ENCODE measurements at places on chromosomes 7 and 10.

DNA sequence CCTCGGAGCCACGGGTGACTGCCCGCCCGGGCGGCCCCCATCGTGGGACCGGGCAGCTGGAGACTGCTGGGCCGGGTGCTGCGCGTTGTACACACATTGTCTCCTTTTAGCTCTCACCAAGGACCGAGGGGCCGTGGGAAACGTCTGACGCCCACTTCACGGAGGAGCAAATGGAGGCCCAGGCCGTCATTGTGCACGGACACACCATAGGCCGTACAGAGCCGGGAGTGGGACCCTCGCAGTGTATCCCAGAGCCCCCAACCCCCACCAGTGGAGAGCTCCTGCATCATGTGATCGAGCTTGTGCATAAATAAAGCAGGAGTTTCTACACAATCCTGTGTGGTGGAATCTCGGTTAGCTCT lies 722 bp downstream of the DENND10 start:
- DNase-seq, result no peak

DNA sequence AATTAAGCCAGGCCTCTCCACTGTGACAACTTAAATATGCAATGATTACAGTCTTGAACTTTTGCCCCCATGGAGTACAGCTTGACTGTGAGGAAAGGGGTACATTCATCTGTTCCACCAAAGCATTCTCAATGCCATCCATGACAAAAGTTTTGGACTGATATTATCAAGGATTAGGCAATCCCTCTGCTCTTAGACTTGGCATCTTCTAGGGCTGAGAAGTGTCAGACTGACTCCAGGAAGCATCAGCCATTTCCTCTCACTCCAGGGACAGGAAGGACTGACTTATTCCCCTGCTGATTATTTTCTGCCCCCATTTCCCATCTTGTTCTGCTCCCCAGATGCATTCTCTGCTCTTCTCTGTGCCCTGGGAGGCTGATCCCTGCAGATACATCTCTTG lies 69.7 kb downstream of the ZNF365 start:
- DNase-seq, result no peak

DNA sequence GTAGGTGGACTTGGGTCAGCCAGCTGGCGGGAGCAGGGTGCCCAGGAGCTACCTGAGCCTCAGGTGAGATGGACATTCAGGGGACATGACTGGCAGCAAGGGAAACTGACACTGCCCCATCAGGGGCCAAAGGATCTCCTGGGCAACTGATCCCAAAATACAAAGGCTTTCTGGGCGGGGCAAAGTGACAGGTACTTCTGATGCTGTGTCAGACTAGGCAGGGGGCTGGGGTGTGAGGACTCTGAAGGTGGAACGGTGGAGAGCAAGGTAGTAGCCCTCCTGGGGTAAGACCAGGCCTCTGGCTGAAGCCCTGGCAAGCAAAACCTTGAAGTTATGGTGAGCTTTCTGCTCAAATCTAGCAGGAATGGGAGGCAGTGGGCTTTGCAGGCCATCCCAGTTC lies 4.4 kb downstream of the OPN4 start:
- no peak for DNase-seq

DNA sequence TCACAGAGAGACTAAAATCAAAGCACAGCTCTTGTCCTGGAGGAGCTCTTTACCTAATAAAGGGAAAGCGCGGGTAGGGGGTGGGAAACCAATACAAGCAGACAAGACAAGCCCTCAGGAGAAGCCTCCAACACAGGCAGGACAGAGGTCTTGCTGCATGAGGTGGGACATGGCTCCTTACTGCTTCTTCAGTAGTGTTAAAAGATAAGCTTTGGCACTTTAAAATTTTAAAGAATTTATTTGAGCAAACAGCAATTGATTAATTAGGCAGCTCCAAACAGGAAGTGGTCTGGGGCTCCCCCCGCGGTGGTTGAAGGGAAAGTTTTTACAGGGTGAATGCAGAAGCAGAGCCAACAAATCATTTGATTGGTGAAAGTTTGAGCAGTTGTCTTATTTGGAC lies 50.3 kb upstream of the MACC1 start:
- peak; percentile 13 for DNase-seq

- DNase-seq, result no peak
These were observed 1050.5 kb upstream of the AUTS2 start for GRCh38 chr7:68547799-68548198.

DNA sequence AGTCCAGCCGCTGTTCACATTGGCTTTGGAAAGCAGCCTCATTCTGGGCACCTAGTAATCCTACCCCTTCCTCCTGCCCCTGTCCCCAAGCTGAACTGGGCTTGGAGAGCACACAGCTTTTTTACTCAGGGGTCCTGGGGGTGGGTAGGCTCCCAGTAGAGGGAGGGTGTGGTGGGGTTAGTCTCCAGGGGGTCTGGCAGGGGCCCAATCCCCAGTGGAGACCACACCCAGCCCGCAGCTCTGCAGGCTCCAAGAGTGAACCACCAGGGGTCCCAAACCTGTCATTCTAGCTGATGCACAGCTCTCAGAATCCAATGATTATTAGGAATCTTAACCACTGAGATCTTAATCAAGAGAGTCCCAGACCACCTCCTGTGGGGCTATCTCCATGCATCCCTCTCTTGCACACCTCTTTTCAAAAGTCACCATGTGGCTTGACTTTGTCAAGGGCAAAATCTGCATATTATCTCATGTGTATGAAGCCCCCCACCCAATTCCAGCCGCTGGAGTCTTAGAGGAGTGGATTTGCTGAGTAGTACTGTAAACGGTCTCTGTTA lies 2.7 kb downstream of the HOXA11 start:
- no peak for DNase-seq

GRCh38 chr10:102802920-102803534 lies 34.2 kb downstream of the CYP17A1 start:
- no peak for DNase-seq

- DNase-seq, result no peak
These were observed 3.3 kb downstream of the SRGN start for GRCh38 chr10:69091143-69091651.

DNA sequence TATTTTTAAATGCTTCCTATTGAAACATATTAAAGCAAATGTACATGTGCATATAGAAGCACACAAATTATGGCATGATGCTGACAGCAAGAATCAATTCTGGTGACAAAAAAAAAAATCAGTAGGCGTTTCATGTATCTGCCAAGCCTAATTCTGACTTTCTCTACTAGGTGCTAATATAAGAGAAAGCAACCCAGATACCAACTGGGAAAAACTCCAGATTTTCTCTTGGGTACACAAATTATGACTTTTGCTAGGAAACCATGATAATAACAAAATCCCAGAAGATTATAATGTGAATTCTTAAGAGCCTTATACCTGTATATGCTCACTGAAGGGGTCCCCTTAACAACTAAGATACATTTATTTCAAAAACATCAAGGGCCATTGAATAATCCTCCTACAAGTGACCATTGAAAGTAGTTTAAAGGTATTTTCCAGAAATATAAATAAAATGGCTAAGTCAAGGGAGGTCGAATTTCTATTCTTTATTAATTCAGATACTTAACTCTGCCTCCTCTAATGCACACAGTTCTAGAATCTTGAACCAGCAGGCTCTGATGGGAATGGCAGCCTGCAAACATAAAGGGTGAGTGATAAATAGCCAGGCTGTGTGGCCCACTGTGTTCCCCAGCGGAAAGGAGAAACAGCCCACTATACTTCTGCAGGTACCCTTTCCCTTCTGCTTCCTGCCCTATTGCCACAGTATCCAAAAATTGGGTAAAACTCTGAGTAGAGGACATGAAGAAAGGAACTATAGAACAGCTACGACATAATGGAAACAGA lies 84.5 kb downstream of the DGKB start:
- no peak for DNase-seq

GRCh38 chr10:130934293-130935127 lies 377.0 kb downstream of the TCERG1L start:
- DNase-seq, result no peak

DNA sequence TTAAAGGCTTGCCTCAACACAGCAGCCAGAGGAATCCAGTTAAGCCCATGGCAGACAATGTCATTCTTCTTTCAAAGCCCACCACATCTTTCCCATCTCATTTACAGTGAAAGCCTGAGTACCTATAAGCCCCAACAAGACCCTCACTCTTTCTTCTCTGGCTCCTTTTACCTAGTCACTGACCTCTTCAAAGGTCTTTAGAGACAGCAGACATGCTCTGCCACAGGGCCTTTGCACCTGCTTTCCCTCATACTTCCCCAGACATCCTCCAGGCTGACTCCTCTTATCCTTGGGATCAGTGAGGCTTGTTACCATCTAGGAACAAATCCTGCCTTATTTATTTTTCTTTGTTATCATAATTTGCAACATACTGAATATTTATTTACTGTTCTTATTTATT lies 17.8 kb downstream of the HYAL4 start:
- DNase-seq, result no peak

DNA sequence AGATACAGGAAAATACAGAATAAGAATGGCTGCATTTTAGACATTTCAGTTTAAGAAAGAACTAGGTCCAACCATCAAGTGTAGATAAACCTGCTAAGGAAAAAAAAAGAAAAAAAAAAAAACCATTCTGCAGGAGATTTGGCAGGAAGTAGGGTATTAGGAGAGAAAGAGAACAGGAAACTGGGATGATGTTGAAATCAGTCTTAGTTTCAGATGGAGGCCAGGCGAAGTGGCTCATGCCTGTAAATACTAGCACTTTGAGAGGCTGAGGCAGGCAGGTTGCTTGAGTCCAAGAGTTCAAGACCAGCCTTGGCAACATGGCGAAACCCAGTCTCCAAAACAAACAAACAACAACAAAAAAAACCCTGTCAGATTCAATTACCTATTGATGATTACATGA lies 120.2 kb downstream of the RAB11FIP2 start:
- DNase-seq, result no peak

- no peak for DNase-seq
These were observed 536.6 kb downstream of the HTR7 start for GRCh38 chr10:90321132-90321816.

- no peak for DNase-seq
These were observed 73.3 kb downstream of the MCU start for GRCh38 chr10:72765051-72765745.

GRCh38 chr10:92042541-92042940 lies 119.0 kb downstream of the BTAF1 start:
- no peak for DNase-seq

- DNase-seq, result no peak
These were observed 38.7 kb downstream of the RASGEF1A start for GRCh38 chr10:43227911-43228782.

GRCh38 chr10:70742537-70743429 lies 42.4 kb downstream of the TBATA start:
- DNase-seq, result no peak

- DNase-seq, result no peak
These were observed 63.1 kb downstream of the DLG5 start for GRCh38 chr10:77863446-77863845.

GRCh38 chr10:120392671-120393079 lies 64.4 kb upstream of the PLPP4 start:
- no peak for DNase-seq

- DNase-seq, result no peak
These were observed 123.0 kb upstream of the JCAD start for GRCh38 chr10:30182191-30183054.

GRCh38 chr10:67629461-67629971 lies 66.5 kb downstream of the CTNNA3 start:
- DNase-seq, result no peak

DNA sequence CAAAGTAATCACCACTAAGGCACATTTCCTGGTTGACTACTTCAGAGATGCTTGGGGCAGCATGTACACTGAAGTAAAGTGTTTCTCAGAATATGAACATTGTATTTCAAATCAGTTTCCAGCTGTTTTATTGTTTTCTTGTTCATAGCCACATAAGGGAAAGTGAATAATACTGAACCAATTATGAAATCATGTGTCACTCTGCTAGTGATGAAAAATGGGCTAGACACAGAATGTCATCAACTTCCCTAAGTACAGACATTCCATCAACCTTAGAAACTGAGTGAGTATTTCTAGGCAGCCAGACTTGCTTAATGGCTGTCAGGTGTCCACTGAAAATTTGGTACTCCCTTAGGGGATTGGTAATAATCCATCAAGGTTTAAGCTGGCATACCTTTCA lies 603.5 kb downstream of the ARL4A start:
- no peak for DNase-seq

DNA sequence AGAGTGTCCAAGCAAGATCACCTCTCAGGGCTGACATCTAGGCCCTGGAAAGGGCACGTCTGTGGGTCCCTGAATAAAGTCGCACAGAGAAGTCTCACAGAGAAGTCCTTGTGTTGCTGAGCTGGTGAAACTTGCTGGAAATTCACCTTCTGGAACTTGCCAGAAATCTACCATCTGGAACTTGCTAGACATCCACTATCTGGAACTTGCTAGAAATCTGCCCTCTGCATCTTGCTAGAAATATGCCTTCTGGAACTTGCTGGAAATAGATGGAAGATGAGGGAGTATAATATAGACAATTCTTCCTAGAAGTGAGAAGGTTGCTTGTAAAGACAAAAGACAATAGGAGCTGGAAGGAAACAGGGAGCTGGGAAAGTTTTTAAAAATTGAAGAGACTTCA lies 5.4 kb upstream of the TAX1BP1 start:
- DNase-seq, result no peak

DNA sequence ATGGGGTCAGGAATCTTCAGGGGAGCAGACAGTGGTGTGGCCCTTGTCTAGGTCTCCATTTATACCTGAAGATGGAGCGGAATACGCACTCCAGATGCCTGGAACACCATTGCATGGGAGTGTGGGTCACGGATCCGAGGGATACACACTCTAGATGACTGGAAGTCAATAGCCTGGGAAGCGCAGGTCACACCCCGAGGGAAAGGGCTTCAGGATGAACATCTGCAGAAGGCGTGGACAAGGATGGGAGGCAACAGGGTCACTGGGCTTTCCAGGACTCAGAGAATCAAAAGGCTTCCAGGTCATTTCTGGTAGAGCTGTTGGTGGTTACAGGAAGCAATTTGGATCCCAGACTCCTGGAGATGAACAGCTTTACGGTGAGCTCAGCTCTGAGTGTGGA lies 382.2 kb upstream of the KLF6 start:
- no peak for DNase-seq

DNA sequence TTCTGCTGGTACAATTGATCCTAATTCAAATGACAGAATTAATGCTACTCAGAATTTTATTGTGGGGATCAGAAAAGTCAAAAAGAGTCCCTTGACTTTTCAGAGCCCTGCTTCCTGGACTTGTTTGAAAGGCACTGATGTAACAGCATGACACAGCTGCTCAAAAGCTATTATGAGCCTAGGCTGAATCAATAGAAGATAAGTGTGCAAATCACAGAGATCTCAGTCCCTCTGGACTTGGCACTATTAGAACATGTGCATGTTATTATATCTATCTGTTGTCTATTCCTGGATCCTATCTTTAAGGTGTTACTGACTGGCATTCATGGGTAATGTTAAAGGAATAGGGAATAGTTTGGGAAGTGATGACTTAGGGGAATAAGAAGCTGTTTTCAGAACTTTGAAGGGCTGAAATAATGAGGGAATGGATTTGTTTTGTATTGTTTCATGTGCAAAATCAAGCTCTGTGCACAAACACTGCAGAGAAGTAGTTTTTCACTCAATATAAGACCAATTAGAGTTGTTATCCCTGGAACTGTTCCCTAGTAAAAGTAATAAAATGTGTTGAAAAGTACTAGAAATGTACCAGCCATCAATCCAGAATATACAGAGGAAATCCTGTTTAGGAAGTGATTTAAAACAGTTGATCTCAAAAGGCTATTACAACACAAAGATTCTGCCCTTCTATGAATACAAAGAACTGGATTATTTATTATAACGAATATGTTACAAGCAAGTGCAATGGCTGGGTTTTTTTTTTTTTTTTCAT lies 814.9 kb upstream of the C7orf33 start:
- no peak for DNase-seq
